CD8-positive, alpha-beta memory T cell (primary cell): ENCODE measurements at places on chromosomes 12 and 14. TPM values are rescaled to one million over a fixed set of nuclear protein-coding genes. Genes with fewer than 3 reads are reported as not detected.

DNA sequence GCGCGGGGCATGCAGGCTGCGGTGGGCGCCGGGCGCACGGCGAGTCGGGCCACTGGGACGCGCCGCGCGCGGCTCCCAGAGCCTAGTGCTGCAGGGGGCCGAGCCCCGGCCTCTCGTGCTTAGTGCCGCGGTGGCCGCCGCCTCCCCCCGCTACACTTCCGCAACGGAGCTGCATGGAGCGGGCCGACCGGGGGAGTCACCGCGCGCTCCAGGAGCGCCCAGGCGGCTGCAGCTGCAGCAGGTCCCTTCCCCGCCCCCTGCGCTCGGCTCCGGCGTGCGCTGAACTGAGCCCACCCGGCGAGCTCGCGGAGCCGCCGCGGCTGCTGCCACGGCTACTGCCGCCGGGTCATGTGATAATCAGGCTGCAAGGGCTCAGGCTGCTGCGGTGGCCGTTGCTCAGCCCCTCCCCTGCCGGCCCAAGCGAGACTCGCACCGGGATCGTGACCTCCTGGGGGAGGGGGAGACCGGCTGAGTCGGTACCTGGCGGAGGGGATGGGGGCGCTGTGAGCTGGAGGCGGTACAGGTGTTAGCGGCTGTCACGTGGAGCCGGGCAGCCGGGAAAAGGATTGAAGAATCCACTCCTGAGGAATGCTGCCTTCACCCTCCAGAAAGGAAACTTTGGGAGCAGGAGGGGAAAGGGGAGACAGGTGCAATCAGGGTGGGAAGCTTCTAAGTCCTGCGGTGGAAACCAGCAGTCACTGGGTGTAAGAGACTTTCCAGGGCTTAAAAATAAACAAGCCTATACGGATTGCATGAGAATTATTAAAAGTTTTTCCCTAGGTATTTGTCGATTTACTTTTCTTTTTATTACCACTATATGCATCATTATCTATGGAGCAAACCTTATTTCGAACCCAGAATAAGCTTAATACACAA is at the start of gene PPM1H:
PPM1H (minus strand) TSS at position 352 of the 876 bp plus-strand sequence. CDS start 414 bp downstream, outside the sequence.
- no peak for DNase-seq

DNA sequence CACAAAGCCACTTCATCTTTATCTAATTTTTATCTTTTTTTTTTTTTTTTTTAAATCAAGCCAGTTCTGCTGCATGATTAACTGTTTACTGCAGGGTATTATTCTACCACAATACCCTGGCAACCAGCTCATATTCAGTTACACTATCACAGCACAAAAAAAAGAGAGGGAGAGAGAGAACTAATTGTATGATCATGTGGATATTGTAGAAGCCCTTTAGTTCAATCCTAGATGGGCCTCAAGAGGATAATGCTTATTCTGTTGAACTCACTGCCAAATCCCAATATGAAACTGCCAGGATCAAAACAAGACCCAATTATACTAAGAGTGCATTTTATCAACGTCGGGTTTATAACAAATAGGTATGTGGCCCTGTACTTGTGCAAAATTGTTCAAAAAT is 51.5 kb downstream of the MED13L start:
- DNase-seq, result no peak

DNA sequence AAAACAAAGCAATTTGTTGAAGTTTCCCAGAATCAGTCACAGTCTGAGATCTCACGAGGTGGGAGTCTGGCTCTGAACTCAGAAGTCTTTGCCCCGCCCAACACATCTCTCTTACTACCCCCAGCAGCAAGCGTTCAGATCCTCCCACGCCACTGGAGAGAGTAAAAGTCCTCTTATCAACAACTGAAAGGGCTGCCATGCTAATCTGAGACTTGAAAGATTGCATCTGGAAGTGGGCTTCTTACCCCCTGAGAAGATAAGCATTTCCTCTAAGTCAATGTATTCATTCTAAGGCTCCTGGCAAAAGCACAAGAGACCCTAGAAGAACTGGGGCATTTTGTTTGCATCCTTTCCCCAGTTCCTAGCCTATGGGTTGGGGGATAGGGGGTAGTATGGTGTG is 34.1 kb upstream of the STON2 start:
- DNase-seq, result no peak

DNA sequence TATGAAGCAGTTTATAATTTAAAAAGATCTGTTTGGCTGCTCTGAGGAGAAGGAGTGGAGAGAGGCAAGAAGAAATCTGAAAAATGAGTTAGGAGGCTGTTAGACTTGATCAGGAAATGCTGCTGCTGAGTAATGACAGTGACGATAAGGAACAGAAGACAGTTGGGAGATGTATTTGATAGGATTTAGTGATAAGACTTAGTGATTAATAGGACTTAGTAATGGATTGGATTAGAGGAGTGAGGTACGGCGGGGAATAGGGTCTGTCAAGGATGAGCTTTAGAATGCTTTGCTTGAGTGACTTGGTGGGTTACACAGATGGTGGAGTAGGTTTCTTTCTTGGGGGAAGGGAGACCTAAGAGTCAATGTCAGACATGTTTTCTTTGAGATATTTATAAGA is 31.7 kb downstream of the UNC79 start:
- DNase-seq, result no peak

DNA sequence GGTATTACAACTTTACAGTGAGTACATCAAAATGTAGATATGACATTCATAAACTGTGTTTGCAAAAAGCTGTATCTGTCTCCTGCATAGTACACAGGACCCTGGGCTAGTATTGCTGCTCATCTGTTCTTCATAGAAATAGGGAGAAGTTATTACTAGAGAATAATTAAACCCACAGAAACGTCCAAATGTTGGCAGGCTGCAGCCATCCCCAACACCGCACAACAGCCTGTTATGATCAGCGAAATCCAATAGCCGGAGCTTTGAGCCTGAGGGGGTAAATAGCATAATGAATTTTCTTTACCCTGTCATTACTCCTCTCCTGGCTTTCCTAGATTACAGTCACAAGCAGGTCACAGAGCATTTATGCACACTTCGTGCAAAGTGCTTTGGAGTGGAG is 178.0 kb downstream of the DACT1 start:
- DNase-seq, result no peak

DNA sequence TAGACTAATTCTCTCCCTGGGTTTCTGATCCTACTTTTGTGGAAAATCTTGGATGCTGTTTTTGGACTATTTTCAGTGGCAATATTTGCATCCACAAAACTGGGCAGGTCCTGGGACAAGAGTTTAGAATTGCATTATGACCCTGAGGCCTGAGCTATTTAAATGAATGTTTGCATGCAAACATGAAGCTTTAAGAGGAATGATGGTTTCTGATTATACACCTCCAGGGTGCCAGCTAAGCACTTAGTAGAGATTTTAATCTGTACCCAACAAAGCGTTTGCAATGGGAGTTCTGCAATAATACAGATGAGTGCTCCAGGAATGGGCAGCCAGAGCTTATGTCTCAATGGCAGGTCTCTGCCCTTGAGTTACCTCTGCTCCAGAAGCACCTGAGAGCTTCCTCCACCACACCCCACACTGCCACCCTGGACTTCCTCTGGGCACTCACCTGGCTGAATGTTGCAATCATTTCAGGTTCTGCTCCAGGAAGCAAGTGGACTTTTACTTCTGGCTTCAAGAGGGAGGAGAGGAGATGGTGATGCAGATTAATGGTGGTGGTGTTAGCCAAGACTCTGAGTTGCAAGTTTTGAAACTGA is 6.0 kb upstream of the SPTLC2 start:
- DNase-seq, result no peak

- peak; percentile 35 for DNase-seq
Observed at GRCh38 chr14:105331575-105332349, 17.2 kb downstream of the PACS2 start.

FOXG1 gene
- not detected for polyA plus RNA-seq

CLEC1A gene
- not detected for polyA plus RNA-seq

OR6J1 gene
- polyA plus RNA-seq, result not detected

ADSS1 gene
- 1.6 TPM for polyA plus RNA-seq
